ENCODE measurements at places on chromosomes 1 and 21.
A peak's percentile ranks its signal among the peaks of the same experiment; 100 is the strongest.

DNA sequence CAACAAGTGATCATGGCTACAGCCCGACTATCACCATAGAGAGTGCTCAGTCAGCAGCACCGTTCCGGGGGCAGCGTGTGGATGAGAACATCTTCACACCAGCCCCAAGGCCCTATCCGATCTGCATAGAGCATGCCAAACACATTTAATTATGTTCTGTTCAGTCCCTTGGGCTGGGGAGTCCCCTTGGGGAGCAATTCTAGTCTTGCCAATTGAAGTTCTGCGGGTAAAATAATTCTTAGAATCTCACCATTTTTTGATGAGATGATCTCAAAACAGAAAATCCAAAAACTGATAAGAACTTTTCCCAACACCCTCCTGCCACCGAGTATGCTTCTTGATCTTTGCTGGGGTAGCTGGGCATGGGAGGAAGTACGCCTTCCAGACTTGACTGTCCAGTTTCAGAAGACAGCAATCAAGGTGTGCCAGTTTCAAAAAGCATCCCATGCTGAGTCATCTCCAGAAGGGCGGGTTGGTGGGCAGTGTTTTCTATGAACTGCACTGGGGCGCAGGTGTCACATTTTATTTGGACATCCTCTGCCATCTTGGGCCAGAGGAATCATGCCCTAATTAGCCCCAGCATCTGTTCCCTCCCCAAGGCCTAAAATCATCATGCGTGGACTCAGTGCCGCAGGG, 20.8 kb upstream of the PTPRF start:
- no peak for DNase-seq

DNA sequence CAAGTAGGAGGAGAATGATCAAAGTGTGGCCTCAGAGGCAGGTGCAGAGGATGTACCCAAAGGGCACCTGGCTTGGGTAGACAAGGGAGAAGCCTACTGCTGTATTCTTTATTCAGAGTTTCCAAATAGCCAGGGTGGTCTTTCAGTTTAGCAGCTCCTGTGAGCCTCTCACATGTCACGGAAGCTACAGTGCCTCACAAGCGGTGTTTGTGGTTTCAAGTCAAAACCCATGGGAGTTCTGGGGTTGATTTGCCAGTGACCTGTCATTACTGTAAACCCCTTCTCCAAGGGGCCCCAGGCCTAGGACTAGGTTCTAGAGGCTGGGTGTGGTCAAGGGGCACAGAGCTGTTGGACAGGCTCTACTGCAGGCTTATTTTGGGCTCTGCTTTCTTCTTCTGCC, 10.2 kb upstream of the IL10 start:
- no peak for DNase-seq

DNA sequence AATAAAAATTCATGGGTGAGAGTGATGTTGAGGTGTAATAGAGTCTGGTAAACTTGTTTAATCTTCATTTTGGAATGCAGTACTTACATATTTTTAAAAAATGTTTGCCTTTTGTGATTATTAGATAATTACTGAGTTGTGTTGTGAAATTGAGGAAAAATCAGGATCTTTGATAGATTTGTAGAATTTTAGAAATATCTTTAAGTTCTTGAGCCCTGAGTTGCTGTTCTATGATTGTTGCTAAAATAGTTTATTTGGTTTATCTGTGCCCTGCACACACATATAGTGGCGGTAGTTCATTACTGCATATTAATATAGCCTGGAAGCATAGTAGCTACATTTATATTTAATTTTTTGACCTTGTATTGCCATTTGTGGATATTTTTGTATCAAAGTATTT, 1.6 kb downstream of the B3GALT2 start:
- peak; percentile 35 for DNase-seq

- DNase-seq, result no peak
These were observed 9.3 kb downstream of the SLAMF8 start for GRCh38 chr1:159835862-159836525.

- DNase-seq, result no peak
These were observed 499 bp upstream of the SH3GLB1 start for GRCh38 chr1:86703696-86704457.

DNA sequence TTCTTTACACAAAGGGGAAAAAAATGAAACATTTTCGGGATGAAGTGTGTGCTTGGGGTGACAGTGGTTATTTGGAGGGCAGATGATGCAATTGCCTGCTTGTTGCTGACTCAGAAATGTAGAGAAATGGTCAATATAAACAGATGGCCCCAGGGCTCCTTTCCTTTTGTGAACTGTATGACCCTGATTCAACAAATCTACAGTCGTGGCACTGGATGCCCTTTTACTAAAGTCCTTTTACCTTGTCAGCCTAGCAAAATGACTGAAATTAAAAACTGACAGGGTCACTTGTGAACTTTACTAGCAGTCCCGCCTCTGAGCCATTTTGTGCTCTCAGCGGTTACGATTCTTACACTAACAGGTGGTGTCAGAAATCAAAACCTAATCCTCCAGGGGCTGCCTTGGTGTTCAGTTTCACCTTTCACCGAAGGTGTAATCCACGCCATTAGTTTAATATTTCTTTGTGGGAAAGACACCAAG, 49.8 kb downstream of the GREM2 start:
- no peak for DNase-seq

DNA sequence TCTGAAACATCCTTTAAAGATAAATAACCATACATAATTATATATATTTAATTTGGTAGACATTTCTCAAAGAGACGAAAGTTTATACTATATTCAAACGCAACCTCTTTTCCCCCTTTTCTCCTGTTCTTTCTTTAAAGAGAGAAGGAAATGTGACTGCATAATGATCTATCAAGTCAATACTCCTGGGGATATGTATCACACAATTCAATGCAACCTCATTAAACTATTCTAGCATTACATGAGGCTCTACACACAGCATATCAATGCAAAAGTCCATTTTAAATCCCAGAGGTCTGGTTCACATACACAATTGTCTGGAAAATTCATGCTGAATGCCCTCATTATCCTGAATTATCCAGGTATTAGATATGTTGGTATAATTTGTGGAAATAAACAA, 330.7 kb downstream of the LMX1A start:
- no peak for DNase-seq

DNA sequence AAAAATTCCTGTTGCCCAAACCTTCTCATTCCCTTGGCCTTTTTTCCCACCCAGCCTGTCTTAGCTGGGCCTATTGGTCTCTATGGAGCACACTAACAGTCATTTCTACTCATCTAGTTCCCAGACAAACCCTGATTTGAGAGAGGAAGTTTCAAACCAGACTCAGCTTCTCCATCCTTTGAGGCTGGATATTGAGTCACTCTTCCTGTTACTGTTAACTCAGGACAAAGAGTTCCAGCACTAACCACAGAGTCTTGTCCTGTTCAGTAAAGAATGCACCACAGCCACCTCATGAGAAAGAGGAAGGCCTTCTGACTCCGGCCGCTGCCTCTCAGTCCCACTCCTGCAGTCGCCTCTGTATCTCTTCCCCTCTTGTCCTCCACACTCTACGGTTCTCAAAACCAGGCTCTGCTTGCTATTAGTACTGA, 137.8 kb downstream of the PTPRC start:
- peak; percentile 20 for DNase-seq

DNA sequence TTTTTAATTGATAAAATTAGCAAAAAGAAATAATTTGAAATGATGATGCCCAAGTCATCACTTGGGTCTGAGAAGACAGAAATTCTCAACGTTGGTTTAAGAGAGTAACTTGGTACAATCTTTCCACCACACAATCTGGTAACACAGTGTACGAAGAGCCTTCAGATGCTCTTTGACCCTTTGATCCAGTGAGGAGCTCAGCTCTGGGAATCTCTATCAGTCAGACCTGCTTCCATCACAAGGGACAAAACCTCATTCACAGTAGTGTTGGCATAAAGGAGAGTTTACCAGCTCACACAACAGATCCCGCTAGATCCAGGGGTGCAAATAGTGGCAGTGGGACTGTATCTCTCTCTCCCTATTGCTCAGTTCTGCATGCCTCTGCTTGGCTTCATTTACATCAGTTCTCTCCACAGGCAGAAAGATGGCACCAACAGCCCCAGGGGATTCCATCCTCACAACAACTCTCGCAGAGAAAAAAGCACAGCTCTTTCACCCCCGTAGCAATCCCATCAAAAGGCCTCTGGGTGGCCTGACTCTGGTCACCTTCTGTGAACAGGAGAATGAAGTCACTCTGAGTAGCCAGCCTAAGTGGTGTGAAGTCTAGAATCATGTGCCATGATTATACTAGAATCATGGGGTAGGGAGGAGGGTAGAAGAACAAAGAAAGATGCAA, 119.7 kb downstream of the ZNF281 start:
- DNase-seq, result no peak

DNA sequence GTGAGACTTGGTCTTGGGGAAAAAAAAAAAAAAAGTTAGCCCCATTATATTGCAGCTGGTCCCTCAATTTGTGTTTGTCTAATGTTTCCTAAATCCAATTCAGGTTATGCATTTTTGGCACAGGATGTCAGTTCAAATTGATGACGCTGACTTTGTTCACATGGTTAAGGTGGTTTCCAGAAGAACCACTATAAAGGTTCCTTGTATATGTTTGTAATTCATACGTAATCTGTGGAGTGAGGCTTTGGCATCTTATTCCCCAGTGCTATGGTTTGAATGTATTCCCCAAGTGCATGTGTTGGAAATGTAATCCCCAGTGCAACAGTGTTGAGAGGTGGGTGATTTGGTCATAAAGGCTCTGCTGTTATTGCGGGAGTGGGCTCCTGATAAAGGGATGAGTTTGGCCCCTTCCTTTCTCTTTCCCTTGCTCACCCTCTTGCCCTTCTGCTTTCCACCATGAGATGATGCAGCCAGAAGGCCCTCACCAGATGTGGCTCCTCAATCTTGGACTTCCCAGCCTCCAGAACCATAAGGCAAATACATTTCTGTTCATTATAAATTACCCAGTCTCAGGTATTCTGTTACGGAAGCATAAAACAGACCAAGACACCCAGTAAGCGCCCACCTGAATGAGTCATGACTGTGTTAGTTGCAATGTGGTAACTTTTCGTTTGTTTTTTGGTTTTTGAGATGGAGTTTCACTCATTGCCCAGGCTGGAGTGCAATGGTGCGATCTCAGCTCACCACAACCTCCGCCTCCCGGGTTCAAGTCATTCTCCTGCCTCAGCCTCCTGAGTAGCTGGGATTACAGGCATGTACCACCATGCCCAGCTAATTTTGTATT, 19.5 kb upstream of the HLCS start:
- DNase-seq, result no peak

GRCh38 chr21:42179316-42179715, 39.6 kb upstream of the ABCG1 start:
- no peak for DNase-seq

Measured in NCI-H1694 treated with DMSO at 0.1 percent for 48 hours (cell line).